ENCODE measurements at places on chromosomes 7 and 10. TPM values are rescaled to one million over a fixed set of nuclear protein-coding genes. Genes with fewer than 3 reads are reported as not detected.

GRCh38 chr10:5466451-5467206 is 32.7 kb downstream of the CALML5 start:
- peak; percentile 52 for DNase-seq

GRCh38 chr7:96949766-96950165 is 55.6 kb upstream of the DLX6 start:
- no peak for DNase-seq

The MLXIPL gene
- 0.86 TPM for total RNA-seq

DNA sequence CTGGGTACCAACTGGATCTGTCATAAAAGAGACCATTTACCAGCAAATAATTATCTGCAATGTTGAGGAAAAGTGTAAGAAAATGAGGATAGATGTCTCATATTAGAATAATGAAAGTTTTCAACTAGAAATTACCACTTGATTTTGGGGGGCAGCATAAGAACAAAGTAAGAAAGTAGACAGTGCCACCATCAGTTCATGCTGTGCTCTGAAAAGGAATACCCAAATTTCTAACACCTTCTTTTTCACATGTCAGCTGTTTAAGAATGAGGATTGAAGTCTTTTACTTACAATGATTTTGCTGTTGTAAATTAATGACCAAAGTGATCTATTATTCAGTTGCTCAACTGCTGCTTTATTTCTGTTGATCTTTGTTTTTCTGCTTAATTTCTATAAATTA is 578.3 kb downstream of the ETV1 start:
- no peak for DNase-seq

The HOXA9 gene
- not detected for total RNA-seq

- no peak for DNase-seq
Observed at GRCh38 chr10:12241810-12242529, 46.0 kb downstream of the CDC123 start.

DNA sequence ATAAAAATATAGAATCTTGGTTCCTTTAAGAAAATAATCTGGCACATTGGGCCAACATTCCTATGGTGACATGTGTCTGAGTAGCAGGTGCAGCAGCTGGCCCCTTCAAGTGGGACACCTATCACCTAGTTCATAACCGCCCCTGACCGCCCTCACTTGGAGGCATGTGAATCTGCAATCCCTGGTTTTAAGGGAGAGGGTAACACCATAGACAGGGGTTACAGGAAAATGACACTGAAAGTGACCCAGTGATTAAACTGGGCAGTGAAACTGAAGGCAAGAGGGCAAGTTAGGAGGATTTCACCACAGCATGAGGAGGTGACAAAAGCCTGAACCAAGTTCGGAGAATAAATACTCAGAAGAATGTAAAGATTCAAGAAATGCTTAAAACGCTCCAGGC is 1.1 kb downstream of the RSU1 start:
- no peak for DNase-seq

GRCh38 chr10:32050177-32050576 is 6.0 kb downstream of the KIF5B start:
- no peak for DNase-seq

GRCh38 chr7:156279635-156280034 is 360.9 kb upstream of the RNF32 start:
- DNase-seq = no peak

The GPR141 gene
- not detected for total RNA-seq

The NEBL gene
- 0.74 TPM for total RNA-seq

The KIAA1549 gene
- 40.2 TPM for total RNA-seq

- DNase-seq = no peak
Observed at GRCh38 chr10:30182191-30183054, 123.0 kb upstream of the JCAD start.

The RNF32 gene
- 2.2 TPM for total RNA-seq

- no peak for DNase-seq
Observed at GRCh38 chr10:111107846-111108245, 31.0 kb downstream of the ADRA2A start.

- no peak for DNase-seq
Observed at GRCh38 chr7:26549281-26549944, 257.8 kb downstream of the SNX10 start.

GRCh38 chr10:132632851-132633684 is 95.5 kb downstream of the INPP5A start:
- peak; percentile 9 for DNase-seq

The CFAP43 gene
- 0.44 TPM for total RNA-seq

GRCh38 chr7:506921-507622 is 12.6 kb downstream of the PDGFA start:
- DNase-seq = peak; percentile 10

DNA sequence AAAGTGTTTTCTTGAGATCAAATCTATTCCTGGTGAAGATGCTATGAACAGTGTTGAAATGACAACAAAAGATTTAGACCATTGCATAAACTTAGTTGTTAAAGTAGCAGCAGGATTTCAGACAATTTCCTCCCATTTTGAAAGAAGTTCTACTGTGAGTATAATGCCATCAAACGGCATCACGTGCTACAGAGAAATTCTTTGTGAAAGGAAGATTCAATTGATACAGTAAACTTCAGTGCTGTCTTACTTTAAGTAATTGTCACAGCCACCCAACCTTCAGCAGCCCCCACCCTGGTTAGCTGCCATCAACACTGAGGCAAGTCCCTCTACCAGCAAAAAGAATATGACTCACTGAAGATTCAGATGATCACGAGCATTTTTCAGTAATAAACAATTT is 115.2 kb downstream of the TES start:
- DNase-seq = no peak

DNA sequence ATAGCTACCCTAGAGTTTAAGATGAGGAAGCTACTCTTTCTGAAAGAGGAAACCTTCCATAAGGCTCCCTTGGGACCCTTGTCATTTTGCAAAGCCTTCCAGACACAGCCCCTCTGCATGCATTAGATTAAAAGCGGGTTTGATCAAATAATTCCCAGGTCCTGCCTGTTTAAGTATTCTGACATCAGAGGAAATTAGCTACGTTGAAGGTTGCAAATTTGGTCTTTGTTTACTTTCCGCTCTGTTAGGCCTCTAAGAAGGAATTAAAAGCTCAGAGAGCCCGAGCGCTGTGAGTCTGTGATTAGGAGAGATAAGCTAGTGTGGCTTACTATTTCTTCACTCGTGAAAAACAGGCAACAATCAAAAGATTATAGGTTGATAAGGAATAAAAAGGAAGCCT is 1.4 kb upstream of the THSD7A start:
- DNase-seq = no peak

DNA sequence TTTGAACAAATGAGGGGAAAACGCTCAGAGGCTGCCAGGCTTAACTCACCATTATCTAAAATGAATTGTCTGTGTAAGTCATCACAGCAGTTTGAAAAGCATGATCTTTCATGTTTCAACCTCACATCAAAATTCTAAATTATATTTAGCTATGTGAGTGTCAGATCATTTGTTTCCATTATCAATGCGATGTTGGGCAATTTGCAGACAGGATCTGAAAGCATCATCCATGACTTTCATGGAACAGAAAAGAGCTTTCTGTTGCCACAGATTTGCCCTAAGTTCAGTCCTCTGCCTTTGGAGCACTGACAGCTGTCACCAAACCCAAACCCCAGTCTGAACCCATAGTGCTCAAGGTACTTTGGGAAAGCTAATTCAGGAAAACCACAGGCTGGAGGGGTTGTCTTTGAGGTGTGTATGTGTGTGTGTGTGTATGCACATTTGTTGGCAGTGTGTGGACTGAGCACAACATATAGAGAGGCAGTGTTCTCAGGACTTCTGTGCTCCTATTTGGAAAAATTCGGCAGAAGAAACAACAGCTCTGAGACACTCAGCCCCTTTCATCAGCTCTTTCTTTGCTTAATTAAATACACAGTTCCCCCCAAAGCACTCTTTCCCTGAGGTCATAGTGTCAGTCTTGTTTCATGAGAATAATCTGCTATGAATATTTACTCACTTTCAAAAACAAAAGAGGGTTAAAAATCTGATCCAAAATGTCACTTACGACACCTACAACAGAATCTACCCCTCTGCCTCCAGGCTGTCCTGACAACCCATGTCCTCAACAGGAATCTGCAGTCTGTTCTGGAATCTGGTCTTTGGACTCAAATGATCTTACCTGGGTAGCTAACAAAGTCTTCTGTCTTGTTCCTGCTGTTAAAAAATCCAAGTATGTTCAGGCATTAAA is 188.5 kb upstream of the KLF14 start:
- no peak for DNase-seq

The MKLN1 gene
- 36.7 TPM for total RNA-seq

The IQCE gene
- total RNA-seq = 12.0 TPM

DNA sequence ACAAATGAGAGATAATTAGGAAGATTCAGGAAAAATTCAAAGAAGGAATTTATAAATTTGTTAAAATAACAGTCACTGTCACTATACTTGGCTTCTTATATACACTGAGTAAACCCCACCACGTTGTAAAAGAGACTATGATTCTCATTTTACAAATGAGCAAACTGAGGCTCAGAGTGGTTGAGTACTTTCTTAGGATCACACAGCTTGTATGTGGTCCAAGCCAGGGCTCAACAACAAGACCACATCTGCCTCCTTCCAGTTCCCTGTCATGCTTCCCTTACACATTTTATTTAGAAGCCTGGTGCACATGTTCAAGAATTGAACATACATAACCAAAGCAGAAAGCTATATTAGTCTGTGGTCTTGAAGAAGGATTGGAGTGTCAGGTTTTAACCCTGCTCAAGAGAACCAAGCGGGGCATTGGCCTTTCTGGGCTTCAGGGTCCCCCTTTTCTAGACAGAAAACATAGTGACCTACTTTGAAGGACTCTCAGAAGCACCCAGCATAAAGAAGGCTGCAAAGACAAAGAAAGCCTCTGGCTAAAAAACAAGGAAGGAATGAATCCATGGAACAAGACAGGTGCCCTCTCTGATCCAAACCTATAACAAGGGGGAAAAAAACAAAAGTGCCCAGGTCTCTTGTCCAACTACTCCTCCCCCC is 846 bp downstream of the MRLN start:
- DNase-seq = no peak

DNA sequence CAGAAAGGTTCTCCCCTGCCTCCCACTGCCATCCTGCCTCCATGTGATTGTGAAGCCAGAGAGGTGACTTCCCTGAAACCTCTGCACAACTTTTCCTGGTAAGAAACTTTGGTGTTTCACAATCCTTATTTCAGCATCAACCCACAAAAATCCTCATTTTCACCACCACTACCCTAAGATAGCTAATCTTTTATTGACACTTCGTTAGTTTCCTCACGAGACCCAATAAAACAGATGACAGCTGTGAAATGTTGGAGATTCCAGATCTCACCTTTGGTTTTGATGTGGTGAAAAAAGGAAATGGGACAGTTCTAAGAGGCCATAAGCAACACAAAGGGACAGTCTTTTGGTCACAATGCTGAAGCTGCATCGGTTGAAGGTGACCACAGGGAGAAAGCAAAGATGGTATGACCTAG is 59.9 kb upstream of the TM9SF3 start:
- no peak for DNase-seq

- no peak for DNase-seq
Observed at GRCh38 chr7:94414980-94415379, 20.3 kb downstream of the COL1A2 start.

DNA sequence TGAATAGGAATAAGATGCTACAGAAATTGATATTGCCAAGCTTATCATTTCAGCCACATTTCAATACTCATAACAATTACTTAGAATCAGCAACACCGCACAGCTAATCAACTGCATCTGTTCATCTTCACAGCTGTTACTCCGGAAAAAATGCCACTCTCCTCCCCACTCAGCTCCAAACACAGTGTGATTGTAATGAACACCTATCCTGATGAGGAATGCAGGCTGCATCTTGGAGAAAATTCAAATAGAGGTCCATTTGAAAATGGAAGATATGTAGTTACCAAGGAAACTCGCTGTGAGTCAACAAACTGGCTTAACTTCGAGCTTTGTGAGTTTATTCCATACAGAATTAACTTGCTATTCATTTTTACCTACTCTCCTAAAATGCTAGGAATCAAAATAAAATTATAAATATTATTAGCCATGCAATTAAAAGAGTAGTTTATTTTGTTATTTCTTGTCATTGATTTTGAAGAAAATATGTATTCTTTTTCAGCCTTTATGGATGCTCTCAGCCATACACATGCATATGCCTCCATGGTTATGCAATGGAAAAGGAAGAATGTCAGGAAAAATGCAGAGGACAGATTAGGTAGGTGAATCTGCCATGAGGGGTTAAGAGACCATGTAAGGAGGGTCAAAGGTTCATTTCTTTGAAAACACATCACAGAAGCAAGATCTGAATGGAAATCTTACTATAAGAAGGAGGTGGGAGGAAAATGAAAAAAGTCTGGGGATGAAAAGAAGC is 267.2 kb downstream of the POM121L12 start:
- DNase-seq = no peak

- DNase-seq = peak; percentile 50
Observed at GRCh38 chr7:127391591-127392181, 822 bp downstream of the ZNF800 start.

The JAZF1 gene
- 14.1 TPM for total RNA-seq

The HERC4 gene
- 39.5 TPM for total RNA-seq

DNA sequence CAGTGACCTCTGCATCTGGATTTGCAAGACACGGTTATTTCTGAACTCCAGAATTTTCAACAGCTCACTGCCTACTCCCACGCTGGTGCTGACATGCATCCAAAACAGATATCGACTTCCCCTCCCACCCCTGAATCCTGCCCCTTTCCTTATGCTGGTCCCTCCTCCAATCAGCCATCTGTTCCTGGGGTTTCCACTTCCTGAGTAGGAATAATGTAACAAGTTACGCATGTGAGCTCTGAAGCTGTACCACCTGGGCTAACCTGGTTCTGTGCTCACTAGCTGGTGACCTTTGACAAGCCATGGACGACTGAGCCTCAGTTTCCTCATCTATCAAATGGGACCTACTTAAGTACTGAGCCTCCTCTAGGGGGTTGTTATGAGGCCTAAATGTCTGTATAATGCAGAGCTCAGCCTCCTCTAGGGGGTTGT is 1.7 kb upstream of the NCAPG2 start:
- no peak for DNase-seq

The MKX gene
- total RNA-seq = 0.42 TPM

DNA sequence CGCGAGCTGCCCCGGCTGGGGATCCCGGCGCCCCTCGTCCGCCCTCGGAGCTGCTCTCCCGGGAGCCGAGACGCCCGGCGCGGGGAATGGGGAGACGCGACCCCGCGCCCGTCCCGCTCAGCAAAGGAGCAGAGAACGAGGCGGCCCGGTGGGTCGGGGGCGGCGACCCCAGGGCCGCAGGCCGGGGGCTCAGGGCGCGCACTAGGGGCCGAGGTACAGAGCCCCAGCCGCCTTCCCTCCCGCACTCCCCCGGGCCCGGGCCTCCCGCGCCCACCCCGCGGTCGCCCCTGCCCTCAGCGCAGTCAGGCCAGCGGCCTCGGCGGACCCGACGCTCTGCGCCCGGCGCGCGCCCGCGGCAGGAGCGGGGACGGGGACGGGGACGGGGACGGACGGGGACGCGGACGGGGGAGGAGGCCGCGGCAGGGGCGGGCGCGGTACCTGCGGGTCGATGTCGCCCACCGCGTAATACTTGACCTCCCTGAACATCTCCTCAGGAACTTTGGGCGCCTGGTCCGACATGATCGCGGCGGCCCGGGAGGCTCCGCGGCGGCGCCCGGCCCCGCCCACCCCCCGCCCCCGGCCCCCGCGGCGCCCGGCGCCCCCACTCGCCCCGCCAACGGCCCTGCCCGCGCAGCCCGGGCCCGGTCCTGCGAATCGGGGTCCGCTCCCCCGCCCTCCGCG is 373 bp downstream of the PAXIP1 start:
- DNase-seq = peak; percentile 75

The ZNF22 gene
- total RNA-seq = 40.2 TPM

GRCh38 chr10:45111509-45111908 is 110.8 kb downstream of the ZNF22 start:
- no peak for DNase-seq

GRCh38 chr10:90917238-90917967 is 3.5 kb downstream of the ANKRD1 start:
- no peak for DNase-seq

The CDK14 gene
- 96.5 TPM for total RNA-seq

GRCh38 chr7:157495177-157495553 is 158.4 kb downstream of the DNAJB6 start:
- no peak for DNase-seq

Measured in glutamatergic neuron (in vitro differentiated cells).